ENCODE measurements at places on chromosomes 3 and 15.

GRCh38 chr3:127016461-127016860 lies 33.5 kb downstream of the PLXNA1 start:
- DNase-seq: no peak

DNA sequence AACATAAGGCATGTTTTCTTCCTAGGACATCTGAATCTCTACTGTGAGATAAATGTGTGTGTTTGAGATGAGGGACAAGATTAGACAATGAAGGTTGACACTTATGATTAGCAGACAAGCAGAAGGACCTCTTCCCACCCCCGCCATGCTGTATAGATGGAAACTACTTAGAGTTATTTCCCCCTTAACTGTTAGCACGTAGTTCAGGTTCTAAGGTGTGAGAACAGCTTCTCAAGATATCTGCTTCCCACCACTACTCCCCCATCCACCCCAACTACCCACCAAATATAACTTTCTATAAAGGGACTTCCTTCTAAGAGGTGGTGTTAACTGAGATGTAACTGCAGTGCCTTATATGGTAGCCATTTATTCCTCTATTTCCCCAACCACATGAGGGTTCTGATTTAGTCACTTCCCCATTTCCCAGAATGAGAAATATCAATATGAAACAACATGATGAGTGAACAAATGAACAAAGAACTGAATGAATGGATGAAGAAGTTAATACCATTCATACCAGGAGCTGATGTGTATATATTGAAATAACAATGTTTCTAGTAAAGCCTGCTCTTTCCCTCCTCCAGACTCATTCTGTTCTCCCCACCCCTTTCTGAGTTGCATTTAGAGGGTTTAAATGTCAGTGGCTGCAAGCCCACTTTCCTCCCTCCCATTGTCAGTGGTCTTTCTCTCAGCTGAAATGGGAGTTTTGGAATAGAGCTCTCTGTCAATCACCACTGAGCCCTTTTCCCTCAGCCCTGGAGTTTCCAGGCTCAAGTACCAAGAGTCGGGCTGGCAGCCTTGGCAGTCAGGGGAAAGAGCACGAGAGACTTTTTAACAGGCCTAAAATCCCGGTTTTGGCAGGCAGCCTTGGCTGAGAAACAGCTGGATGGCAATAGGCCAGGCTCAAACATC lies 7.7 kb upstream of the RFTN1 start:
- no peak for DNase-seq

DNA sequence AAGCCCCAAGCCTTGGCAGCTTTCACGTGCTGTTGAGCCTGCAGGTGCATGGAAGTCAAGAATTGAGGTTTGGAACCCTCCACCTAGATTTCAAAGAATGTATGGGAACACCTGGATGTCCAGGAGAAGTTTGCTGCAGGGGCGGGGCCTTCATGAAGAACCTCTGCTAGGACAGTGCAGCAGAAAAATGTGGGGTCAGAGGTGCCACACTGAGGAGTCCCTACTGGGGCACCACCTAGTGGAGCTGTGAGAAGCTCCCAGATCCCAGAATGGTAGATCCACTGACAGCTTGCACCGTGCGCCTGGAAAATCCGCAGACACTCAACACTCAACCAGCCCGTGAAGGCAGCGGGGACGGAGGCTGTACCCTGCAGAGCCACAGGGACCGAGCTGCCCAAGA lies 201.6 kb downstream of the OCA2 start:
- no peak for DNase-seq

- DNase-seq: no peak
Measured at GRCh38 chr15:39282663-39283208, 298.1 kb upstream of the THBS1 start.

GRCh38 chr3:119428538-119428937 lies 34.9 kb downstream of the TMEM39A start:
- DNase-seq: peak; percentile 26

DNA sequence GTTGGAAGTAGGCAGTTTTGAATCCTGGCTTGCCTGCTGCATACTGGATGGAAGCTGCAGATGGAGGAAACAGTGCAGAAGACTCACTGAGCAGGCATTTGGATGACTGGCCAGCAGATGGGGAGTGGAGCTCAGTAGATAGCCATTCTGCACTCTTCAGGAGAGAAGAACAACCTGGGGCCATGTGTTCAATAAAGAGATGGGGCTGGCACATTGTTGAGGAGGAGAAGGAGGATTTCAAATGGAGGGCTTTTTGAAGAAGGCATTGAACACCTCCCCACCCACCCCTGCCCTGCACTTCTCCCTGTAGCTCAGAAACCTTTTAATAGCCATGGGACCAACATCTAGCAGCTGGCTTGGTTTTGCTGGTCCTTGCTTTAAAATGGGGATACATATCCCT lies 109.8 kb downstream of the CACNA1D start:
- no peak for DNase-seq

DNA sequence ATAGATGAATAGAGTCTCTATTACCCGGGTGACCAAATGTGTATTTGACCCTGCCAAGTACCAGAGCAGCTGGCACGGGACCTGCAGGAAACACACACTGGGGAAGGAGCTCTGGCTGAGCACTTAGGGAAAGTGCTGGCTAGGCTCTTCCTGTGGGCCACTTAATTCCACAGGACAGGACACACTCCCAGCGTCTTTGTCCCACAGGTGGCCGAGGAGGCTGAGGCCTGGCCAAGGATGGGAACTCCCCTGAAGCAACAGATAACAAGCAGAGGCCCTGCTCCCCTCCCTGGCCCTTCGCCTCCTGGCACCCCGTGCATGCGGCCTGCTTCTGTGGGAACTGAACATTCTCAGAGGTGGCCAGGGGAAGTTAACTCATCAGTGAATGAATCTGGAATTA lies 180.8 kb downstream of the ATP10A start:
- no peak for DNase-seq

DNA sequence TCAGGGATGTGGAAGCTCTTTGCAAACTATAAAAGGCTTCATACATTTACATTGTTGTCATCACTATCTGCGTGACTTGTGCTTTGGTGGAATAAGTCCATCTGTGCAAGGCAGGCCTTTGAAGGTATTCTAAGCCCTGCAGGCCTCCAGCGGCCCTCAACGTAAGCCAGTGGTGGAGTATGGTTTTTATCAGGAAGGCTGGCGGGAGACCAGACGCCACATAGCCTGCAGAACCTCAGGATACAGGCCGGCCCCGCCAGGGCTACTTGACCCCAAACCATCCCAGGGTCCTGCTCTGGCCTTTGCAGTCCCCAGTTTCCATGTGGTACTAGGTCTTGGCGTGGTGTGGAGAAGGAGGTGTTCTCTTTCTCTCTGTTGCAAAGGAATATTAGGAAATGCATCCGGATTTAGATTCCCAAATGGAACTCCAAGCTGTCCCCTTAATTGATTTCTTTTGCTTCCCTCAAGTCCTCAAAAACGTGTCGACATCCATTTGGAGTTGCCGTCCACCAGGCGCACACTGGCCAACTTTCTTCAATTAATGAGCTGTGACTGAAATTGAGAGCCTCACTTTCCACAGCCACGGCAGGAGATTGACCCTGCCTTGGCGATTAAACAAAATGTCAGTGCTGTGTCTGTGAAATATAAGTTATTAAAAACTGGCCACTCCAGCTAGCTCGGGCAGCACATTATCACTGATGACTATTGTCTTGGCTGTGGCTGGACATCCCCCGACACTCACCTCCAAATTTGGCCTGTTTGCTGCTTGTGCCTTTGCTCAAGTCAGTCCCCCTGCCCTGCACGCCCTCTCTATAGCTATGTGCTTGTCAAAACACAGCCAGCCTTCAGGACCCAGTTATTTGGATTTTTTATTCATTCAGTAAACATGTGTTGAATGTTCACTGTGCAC lies 239.8 kb upstream of the TLE3 start:
- DNase-seq: no peak

DNA sequence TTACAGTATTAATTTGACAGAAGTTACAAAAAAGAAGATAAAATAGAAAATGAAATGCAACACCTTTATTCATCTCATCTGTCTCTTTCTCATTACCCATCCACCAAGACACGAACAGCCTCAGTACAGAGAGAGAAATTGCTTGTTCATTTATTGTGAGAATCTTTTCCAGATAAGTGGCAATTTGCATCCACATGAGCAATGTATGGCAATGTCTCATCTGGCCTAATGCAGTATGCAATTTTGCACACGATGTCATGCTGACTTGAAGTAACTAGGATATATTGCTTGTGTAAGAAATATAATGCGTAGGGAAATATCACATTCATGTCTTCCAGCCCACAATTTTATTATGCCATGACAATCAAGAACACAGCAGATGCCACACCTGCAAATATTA lies 866.9 kb downstream of the ROBO1 start:
- peak; percentile 6 for DNase-seq

DNA sequence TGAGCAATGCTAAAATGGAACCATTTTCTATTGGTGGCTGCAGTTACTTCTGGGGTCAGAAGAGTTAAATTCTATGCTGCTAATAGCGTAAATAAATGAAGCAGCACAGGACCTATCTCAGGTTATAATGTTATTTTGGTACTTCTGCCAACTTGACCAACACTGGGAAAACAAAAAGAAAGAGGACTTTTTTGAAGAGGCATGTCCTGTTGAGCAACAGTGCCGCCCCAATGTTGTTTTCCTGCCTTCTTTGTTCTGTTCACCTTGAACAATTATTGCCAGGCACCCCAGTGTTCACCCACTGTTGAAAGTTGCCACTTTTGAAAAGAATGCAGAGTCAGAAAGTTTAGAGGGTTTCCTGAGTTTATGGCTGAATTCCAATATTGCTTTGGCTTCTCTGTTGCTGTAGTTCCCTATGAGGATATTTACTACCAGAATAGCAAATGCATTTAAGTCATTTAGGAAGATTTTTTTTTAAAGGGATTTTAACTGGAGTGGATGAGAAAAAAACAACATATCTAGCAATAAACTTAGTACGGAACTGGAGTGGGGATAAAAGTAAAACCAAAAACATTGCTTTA lies 679.0 kb upstream of the DPPA4 start:
- no peak for DNase-seq

DNA sequence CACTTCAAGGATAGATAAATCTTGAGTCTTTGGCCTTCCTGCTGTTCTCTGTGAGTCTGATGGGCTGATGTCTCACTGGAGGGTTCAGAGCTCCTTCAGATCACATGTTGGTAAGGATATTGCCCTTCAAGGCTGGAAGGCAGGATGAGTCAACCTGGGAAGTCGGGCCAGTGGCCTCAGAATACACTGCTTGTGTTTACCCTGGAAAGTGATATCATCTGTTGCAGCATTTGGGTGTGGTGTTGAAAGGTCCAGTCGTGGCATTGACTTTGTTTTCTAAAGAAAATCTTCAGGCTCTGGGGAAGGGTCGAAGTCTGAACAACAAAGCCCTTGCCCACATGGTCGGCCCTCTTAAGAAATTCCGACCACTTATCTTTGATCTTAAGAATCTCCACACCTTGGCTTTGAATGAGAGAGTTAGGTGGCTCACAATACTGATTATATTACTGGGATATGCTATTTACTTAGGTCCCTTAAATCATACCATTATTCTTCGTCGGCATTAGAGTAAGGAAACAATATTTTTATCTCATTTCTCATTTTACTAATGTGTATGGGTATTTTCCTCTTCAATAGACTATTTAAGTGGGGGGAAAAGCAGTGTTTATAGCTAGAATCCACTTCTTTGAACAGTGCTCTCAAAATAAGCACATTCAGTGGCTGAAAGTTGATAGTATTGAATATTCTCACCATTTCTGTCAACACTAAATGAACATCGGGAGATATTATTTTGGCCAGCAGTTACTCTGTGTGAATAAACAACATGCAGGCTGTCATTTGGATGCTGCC lies 303.9 kb upstream of the RASGRP1 start:
- peak; percentile 96 for DNase-seq

GRCh38 chr15:90829942-90830440 lies 38.4 kb upstream of the FURIN start:
- no peak for DNase-seq

DNA sequence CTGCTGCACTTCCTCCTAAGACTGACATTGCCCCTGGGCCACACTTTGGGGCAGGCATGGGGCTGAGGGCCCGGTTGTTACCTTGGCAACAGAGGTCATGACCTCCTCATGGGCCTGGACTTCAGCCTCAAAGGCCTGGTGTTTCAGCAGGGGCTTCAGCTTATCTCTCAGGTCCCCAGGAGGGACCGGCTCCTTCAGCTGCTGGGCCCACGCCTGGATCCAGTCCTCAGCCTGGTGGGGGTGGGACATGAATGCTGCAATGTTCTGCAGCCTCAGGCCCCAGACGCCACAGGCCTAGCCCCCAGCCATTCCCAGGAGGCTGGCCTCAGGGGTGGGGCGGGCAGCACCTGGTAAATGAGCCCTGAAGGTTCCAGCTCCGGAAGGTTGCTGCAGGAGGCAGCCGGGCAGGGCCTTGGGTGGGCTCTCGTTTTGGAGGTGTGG lies 27.6 kb downstream of the SPTBN5 start:
- no peak for DNase-seq

- DNase-seq: peak; percentile 98
Measured at GRCh38 chr3:50251220-50251619, 15.2 kb downstream of the GNAI2 start.

Measured in ELR (cell line).